Muscle of leg (tissue), 16 donors: ENCODE measurements at places on chromosomes 3 and 15. TPM values are rescaled to one million over a fixed set of nuclear protein-coding genes. Genes with fewer than 3 reads are reported as not detected.
A peak's percentile ranks its signal among the peaks of the same experiment; 100 is the strongest.

- peak; percentile 8 for DNase-seq
Observed at GRCh38 chr15:79357566-79357965, 46.7 kb downstream of the TMED3 start.

- no peak for DNase-seq
Observed at GRCh38 chr3:195046441-195046840, 224.5 kb downstream of the XXYLT1 start.

DNA sequence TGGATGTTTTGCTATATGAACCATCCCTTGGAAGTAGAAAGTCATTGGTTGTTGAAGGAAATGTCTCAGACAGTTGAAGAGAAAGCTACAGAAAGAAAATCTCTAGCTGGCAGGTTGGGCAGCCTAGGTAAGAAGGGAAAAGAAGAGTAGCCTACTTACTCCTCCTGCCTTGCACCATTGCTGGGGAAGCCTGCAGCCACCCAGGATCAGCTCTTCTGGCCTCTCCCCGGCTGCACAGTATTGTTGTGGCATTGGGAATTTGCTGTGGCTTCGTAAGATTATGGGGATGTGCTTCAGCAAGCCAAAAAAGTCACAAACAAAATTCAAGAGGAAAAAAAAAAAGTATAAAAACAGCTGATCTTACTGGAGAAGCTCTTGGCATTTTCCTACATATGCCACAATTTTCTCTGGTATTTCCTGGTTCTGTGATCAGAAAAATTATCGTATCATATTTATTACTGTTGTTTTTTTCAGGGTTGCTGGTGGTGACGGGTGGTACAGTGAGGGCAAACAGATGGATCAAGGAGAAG is 154.2 kb downstream of the TIGIT start:
- no peak for DNase-seq

GRCh38 chr3:143699424-143699823 is 148.8 kb downstream of the SLC9A9 start:
- no peak for DNase-seq

DNA sequence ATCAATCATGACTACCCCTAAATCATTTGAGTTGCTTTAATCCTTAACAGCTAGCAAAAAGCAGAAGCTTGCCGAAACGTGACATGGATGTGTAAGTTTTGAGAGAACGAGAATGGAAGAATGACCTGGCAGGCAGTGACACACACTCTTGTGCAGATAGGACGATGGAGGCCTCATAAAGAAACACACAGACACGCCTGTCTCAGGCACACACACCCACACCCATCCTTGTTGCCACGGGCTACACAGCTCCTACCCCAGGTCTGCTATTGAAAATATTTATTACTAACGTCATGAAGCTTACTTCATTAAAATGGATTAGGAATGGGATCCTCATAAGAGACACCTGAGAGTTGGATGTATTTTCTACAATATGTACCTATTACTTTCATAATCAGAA is 8.5 kb downstream of the MYO5C start:
- no peak for DNase-seq

- no peak for DNase-seq
Observed at GRCh38 chr15:65646486-65646885, 24.7 kb downstream of the SLC24A1 start.

DNA sequence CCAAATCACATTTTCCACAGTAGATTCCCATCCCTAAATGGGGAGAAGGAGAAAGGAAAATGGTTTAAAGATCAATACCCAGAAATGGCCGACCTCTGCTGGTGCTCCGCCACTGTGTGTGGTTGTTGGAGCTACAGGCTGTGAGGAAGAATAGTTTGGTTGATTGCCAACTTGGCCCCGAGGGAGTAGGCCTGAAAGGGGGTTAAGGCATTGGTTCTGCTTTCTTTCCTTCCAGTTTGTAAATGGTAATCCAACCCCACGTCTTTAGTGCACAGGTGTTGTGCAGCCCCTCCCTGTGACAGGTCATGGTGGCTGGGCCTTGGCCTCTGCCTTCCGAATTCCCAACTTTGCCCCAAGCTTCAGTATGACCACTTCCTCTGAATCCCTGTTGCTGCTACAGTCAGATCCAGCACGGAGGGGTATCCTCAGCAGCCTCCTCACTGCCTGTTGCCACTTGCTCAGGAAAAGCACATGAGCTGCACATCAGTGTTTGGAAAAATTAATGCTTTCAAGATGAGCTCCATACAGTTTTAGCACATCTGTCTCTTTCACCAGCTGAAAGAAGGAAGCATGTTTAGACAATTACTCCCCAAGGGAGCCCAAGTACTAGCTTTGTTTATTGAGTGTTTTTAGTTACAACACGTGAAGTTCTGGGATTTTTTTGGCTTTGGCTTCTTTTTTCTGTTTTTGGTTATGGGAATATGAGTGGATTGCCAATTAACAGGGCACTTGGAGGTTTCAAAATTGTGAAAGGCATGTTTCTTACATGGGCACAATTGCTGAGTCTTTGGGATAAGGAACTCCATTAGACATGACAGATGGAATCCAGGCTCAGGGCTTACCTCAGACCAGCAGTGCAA is 92.3 kb upstream of the ROPN1 start:
- DNase-seq, result peak; percentile 95

GRCh38 chr3:101898752-101899169 is 49.4 kb downstream of the NFKBIZ start:
- peak; percentile 72 for DNase-seq

Gene SERPINI2
- polyA plus RNA-seq, result not detected

Gene GRK7
- not detected for polyA plus RNA-seq

Gene DOCK3
- 0.21 TPM for polyA plus RNA-seq

Gene CAND2
- 45.9 TPM for polyA plus RNA-seq

Gene HRG
- not detected for polyA plus RNA-seq

Gene EID1
- 254 TPM for polyA plus RNA-seq
